GM23338 (cell line): ENCODE measurements at places on chromosomes 6 and 20. TPM values are rescaled to one million over a fixed set of nuclear protein-coding genes. Genes with fewer than 3 reads are reported as not detected.

DNA sequence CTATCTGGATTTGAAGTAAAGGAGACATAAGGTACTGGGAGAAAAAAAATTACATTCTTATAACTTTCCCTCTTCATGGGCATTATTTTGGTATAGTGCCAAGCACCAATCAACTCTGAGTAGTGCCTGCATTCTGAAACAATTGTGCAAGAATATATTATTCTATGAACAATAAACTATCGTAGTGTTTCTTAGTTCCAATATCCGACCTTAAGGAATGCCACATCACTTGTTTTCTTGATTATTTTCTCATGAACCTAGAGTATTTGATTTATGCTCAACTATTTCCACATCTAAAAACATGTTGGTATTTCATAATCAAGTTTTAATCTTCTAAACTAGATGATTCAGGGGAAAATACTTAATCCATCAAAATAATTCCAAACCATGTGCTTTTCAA lies 294.4 kb upstream of the TBX18 start:
- DNase-seq, result no peak

DNA sequence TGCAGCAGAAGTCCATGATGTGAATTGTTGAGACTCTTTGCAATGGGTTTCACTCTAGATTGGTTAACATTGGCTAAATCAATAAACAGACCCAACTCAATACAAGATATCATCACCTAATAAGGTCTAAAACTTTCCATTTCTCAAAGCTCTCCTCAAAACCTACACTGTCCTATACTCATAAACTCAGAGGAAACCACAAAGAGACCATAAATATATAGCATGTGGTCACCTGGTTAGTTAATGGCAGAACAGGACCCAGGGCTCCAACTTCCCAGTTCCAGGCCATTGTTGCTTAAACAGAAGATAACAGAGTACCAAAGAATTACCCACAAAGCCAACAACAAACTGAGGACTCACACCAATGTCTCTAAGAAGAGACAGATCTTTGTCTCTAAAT lies 12.0 kb downstream of the RTN4IP1 start:
- DNase-seq, result no peak

- no peak for DNase-seq
These were observed 39.0 kb upstream of the NEDD9 start for GRCh38 chr6:11271228-11272020.

GRCh38 chr20:63134201-63134612 lies 81.7 kb downstream of the YTHDF1 start:
- peak; percentile 60 for DNase-seq

GRCh38 chr20:35001596-35002362 lies 46.1 kb downstream of the MYH7B start:
- peak; percentile 70 for DNase-seq

DNA sequence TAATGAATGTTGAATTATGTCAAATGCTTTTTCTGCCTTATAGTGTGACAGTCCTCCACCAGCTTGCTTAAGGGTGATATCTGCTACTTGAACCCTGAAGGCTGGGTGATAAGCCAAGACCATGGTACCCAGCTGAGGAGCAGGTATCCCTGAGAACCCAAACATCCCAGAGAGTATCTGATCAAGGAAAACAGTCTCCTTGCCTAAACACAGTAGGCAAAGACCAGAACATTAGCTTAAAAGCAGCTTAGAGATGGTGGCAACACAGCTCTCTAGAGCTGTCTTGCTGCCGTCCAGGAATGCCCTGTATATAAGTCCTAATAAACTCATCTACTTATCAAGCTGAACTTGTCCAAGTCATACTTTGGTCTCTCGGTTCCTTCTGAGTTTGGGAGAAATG lies 127.7 kb upstream of the PRSS16 start:
- no peak for DNase-seq

DNA sequence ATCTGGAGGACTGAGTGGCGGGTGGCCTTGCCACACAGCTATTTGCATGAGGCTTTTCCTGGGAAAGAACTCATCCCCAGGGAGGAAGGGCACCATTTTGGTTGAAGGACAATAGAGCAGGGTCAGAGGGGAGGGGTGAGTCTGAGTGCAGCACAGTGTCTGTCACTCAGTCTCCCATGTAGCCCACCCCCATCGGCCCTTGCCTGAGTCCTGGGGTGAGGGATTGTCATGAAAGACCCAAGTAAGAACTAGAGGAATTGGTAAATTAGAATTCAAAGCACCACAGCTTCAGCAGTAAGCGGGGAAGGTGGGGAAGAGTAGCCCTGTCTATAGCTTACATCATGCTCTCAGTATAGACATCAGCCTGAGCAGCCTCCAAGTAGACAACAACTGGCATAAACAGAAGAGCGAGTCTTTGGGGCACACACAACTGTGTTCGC lies 90.4 kb upstream of the TMEM30A start:
- DNase-seq, result peak; percentile 55

DNA sequence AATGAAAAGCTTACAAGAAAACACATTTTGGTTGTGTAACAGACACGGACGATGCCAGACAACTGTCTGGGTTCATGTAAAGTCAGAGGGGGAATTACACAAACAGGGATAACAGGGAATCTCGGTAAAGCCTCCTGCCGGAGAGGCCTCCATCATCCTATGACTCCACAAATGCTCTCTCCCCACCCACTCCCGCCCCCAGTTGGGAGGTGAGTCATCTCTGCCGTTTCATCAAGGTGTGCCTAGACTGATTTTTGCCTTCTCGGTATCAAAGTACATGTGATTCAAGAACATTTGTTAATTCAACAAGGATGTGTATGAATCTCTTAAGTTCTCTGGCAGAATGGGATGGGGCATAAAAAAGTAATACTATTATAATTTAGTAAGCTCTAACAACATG lies 304.9 kb upstream of the PRDM1 start:
- DNase-seq, result no peak

DNA sequence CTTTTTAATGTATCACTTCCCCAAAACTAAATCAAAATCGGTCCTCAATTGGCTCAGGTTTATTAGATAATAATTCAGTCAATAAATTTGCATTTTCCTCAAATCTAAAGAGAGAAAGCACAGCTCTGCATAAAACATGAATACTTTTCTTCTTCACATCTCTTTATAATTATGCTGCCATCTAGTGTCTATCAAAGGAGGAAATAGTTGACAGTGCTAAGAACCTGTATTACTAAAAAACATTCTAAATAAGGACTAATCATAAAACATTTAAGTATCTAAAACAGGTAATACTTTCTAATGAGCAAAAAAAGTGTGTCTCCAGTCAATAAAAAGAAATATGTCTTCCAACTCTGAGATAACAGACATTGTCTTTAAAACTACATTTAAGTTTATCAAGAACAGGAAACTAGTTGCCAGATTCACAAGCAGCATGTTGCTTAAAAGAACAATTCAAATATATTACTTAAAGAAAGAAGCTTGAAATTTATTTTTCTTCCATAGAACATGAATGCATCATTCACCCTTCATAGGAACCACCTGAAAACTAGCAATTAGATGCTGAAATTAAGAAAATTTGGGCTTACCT lies 56.5 kb upstream of the DST start:
- no peak for DNase-seq

- no peak for DNase-seq
These were observed 33.7 kb upstream of the PPP1R3G start for GRCh38 chr6:5051394-5051793.

DNA sequence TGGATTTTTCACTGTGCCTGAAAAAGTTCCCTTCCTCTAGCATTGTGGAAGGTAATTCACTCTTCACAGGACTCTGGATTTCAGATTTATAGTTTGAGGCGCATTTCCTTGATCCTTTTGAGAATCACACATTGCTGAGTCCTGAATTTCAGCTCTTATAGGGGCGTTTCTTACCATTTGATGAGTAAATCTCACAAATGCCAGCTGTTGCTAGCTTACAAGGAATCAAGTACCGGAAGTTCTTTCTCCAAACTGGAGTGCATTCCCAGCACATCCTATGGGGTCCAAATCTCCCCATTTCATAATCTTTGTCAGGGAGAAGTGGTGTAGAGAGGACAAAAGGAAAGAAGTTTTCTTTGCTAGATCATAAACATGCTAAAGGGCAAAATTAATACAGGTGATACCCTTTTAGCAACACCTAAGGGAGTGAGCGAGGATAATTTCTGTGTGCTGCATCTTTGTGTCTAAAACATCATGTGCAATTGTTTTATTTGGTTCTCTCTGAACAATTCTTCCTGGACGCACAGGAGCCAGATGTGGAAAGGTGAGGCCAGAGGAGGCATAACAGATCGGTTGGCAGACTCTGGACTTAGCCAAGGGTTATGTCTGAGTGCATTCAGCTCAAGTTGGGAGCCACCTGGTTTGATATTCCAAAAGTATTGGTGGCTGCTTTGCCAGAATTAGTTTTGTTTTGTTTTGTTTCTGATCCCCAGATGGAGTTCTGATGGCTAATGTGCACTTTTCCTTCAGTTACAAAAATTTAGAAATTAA lies 37.4 kb upstream of the EYA2 start:
- DNase-seq, result no peak

GRCh38 chr6:166467436-166468000 lies 84.8 kb upstream of the MPC1 start:
- no peak for DNase-seq

- no peak for DNase-seq
These were observed 560.7 kb upstream of the NOX3 start for GRCh38 chr6:156016186-156016976.

DNA sequence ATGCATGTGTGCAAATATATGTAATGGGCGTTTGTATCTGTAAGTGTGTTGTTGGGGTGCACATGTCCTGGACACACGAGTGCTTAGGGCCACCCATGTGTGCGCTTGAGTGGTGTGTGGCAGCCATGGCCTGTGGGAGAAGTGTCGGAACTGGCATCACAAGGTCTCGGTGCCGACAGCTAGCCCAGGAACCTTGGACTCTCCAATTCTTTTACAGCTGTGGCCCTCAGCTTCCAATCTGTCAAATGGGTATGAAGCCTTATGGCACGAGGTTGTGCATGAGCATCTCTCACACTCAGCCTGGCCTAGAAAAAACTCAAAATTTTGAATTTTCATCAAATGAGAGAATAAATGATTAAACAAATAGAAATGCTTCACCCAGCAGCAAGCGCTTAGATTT lies 42.0 kb downstream of the SPDEF start:
- DNase-seq, result no peak

DNA sequence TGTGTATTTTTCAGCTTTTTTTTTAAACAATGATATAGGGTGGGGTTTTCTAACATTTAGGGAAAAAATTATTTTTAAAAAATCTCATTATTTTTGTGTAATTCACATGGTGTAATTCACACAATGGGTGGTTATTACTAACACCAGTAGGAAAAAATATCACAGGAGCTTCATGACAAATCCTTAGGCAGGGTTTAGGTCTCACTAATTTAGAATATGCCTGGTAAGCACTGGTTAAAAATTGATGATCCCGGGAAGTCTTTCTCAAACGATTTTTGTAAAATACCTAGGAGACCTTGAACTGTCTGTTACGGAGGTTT lies 29.5 kb upstream of the ZNF217 start:
- no peak for DNase-seq

GRCh38 chr20:37728635-37728983 lies 34.8 kb downstream of the CTNNBL1 start:
- DNase-seq, result no peak

DNA sequence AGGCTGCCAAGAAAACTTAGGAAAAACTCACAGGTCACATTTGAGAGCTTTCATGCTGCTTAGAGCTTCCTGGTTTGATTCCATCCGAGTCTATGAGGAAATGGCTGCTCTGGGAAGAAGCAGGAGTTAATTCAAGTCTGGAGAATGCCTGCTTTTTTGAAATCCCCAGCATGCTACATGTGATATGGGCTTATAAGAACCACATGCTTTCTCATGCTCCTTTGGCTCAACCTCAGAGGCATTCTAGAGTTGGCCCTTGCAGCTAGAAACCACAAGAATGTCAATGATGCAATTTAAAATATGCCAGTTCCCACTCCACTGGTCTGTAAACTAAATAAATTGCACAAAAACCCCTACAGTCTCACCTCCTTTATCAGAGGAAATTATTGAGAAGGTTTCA lies 142.9 kb upstream of the OLIG3 start:
- no peak for DNase-seq

GRCh38 chr6:46255528-46255927 lies 84.7 kb upstream of the ENPP5 start:
- DNase-seq, result no peak

GRCh38 chr6:18039481-18039880 lies 52.0 kb upstream of the KIF13A start:
- no peak for DNase-seq

GRCh38 chr6:72959821-72960220 lies 265.5 kb downstream of the KHDC1L start:
- no peak for DNase-seq

DNA sequence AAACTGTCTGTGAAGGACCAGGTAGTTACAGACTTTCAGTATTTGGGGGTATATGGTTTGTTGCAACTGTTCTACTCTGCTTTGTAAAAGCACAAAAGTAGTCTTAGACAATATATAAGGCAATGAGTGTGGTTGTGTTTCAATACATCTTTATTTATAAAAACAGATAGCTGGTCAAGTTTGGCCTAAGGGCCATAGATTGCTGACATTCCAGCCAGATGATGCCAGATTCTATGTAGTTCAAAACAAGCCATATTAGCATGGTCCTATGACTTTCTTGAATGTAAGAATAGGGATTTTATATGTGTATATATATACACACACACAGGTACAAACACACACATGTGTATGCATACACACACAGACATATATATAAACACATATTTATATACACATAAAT lies 201.8 kb downstream of the GRIK2 start:
- DNase-seq, result no peak

The LRRN4 gene
- polyA plus RNA-seq, result 0.21 and 0.63 TPM in 2 replicates

The CLDN20 gene
- 0.17 and 0.23 TPM in 2 replicates for polyA plus RNA-seq

The HLA-DMA gene
- 6.2 and 8.1 TPM in 2 replicates for polyA plus RNA-seq

The PTPRT gene
- polyA plus RNA-seq, result not detected in 2 replicates

The SIRPG gene
- not detected in 2 replicates for polyA plus RNA-seq

The FAM184A gene
- polyA plus RNA-seq, result 10.6 and 13.7 TPM in 2 replicates

The AURKA gene
- polyA plus RNA-seq, result 79.3 and 82.0 TPM in 2 replicates

The ARMH2 gene
- polyA plus RNA-seq, result not detected in 2 replicates
